ENCODE measurements at places on chromosomes 5 and 9. TPM values are rescaled to one million over a fixed set of nuclear protein-coding genes. Genes with fewer than 3 reads are reported as not detected.

DNA sequence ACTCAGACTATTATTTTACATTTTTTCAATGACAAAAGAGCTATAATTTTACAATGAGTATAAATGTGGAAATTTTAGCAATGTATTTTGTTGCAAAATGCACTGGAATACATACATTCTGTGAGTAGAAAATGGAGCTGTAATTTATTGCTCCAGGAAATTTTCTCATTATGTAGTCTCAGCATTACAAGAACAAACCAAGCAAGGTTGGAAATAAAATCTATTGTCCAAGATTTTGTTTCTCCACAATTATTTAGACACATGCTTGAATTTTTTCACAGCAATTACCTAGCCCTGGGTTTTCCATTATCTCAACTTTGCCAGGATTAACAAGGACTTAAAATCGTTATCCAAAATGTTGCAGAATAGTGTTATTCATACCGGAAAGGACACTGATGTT is 820.1 kb downstream of the CDH12 start:
- DNase-seq: no peak

The WDR5 gene
- polyA plus RNA-seq: 11.2 TPM

The FRMD3 gene
- polyA plus RNA-seq: 1.1 TPM

DNA sequence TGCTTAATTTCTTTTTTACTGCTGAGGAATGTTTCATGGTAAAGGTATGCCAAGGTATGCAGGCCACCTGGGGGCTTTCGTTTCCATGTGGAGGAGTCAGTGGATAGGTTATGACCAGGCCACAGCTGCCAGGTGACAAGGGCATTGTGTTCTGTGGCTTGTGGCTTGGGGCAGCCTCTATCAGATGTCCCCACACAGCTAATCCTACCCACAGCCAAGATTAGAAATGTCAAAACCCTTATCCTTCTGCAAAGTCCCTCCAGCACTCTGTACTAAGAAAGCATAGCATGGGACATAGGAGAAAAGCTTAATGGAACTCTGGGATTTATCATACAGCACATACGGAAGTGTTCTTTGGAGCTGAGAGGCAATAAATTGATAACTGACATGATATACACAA is 171.2 kb upstream of the S1PR3 start:
- no peak for DNase-seq

DNA sequence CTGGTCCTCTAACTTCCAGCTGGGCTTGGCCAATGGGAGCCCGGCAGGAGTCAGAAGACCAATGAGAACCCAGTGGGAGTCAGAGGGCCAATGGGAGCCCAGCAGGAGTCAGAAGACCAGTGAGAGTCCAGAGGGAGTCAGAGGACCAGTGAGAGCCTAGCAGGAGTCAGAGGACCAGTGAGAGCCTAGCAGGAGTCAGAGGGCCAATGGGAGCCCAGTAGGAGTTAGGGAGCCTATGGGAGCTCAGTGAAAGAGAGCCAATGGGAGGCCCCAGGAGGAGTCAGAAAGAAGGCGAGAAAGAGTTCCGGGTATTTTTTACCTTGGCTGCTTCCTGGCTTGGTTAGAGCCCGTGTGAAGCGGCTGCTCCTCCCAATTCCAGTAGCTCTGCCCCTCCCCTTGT is 191.0 kb downstream of the GABBR2 start:
- DNase-seq: no peak

- peak; percentile 50 for DNase-seq
Observed at GRCh38 chr9:21993893-21994555, at the start of gene CDKN2A. Gene CDKN2A (minus strand): TSS chr9:21994392.

DNA sequence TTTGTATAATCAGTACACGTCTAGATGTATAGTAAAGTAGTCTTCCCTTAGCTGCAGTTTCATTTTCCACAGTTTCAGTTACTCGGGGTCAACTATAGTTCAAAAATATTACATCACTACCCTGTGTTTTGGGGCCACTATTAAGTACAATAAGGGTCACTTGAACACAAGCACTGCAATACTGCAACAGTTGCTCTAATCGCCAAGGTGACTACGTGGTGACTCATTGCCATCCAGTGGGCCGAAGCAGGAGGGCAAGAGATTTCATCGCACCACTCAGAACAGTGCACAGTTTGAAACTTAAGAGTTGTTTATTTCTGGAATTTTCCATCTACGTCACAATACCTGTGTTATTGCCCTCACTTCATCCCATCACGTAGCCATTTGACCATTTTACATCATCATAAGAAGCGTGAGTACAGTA is at the start of gene ARL14EPL:
ARL14EPL (plus strand) TSS at position 379 of the 424 bp plus-strand sequence. CDS start 18,994 bp downstream, outside the sequence.
- no peak for DNase-seq

DNA sequence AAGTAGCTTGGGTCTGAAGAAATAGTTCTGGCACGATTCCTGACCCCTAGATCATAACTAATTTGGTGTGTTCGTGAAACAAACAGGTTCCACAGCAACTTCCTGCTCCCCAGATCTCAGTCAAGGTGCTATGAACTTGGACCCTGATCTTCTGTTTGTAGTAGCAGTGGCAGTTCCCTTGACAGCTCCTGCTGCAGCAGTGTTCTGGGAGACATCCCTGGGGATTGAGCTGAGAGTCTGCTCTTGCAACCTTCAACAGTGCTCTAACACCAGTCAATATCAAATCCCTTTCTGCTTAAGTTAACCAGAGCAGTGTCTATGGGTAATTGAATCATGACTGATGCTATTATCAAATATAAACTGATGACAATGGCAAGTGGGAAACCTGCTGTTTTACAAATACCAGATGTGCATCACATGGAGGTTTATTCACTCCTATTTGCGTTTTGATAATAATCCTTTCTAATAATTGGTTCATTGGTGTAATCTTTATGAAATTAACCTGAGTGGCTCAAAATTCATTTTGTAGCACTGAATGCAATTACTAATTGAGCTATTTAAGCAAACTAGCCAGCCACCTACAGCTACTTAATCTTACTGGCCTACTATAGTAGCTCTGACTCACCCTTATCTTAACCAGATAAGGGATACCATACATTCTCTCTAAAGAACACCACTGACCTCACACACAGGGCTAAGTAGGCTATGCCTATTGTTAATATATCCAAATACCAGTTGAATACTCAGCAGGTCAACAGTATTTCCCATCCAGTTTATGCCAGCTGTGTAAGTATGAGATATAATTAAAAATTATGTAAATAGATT is 21.9 kb downstream of the KDM4C start:
- no peak for DNase-seq

DNA sequence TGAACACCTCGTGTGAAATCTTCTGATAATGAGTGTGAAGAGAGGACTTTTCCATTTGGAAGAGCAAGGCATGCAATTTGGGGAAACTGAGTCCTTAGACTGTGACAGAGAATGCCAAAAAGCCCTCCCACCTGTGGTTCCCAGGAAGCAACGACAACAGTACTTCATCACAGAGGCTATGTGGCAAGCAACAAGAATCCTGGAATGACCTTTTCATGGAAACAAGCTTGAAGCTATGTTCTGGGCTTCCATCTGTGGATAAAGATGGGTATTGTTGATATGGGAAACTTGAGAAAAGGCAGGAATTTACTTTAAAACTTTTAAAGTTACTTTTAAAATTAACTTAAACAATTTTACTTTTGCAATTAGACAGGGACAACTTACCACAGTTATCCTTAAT is 131.2 kb upstream of the ANKH start:
- DNase-seq: no peak

GRCh38 chr5:146337264-146337904 is 1.3 kb upstream of the POU4F3 start:
- DNase-seq: no peak

- no peak for DNase-seq
Observed at GRCh38 chr5:152259702-152260101, 145.4 kb downstream of the NMUR2 start.

The SOHLH1 gene
- not detected for polyA plus RNA-seq

DNA sequence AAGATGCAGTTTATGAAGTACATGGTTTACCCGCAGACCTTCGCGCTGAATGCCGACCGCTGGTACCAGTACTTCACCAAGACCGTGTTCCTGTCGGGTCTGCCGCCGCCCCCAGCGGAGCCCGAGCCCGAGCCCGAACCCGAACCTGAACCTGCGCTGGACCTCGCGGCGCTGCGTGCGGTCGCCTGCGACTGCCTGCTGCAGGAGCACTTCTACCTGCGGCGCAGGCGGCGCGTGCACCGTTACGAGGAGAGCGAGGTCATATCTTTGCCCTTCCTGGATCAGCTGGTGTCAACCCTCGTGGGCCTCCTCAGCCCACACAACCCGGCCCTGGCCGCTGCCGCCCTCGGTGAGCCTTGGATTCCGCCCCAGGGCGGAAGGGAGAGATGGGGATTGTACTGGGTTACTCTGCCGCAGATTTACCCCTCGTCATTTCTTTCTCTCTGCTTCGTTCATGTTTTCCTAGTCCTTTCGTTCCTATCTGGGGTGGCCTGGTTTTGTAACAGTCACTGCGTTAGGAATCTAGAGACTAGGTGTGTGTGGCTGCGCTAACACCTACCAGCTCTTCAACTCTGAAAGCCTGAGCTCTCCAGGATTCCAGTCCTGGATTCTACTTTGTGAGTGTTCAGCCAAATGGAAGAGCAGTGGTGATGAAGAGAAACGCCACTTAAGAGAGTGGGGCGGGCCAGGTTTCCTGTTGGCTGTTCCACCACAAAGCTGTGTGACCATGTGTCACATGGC is 638 bp downstream of the MRPS30 start:
- peak; percentile 48 for DNase-seq

DNA sequence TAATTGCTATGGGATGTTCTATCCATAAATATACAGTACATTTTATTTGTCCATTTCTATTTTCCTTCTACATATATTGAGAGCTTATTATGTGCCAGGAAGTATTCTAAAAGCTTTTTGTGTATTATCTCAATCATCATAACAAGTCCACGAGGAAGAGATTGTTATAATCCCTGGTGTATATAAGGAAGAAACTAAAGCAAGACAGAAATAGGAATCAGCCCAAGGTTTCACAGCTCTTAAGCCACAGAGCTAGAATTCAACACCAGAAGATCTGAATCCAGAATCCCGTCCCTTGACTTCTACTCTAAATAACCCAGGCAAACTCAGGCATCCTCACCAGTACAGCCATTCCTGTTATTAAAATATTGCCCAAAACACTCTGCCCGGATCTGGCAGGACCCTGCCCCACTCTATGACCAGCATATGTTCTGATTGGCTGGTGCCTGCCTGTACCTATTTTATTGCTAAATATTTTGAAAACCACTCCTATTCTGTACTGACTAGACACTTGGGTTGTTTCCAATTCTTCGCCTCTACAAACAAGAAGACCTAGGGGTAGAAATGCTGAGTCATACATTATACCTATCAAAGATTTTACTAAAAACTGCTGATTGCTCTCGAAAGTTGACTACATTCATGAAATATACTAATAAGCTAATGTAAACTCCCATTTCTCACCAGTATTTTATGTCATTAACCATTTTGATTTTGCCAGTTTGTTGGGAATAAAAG is 297.4 kb downstream of the ENC1 start:
- DNase-seq: no peak

DNA sequence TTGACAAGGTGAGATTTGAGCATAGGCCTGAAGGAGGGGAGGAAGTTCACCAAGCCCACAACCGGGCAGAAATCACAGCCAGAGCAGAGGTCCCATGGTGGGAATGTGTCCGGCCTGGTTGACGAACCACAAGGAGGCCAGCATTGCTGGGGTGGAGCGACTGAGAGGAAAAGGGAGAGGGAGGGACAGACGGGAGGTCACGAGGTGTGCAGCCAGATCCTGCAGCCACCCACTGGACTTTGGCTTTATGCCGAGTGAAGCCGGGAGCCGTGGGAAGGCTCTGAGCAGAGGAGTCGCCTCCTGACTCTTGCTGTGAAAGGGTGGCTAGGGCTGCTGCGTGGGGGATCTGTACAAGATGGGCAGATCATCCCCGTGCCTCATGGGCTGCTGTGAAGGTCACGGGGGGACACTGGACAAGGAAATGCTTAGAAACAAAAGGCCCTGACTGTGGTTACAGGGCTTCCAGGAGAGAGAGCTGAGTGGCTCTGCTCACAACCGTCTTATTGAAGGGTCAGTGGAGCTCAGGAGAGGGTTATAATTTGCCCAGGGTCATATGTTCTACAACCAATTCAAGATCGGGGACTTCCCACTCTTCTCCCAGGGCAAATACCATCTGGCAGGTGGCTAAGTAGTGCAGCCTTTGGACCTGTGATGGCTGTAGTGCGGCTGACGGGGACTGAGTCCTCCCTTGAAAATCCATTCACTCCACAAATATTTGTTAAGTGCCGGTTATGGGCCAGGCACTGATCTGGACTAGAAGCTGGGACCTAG is 15.6 kb upstream of the CD74 start:
- DNase-seq: no peak

The SEMA4D gene
- 80.6 TPM for polyA plus RNA-seq

- no peak for DNase-seq
Observed at GRCh38 chr5:1086871-1087270, 25.0 kb downstream of the SLC12A7 start.

- DNase-seq: peak; percentile 2
Observed at GRCh38 chr9:87336914-87337333, 160.7 kb upstream of the DAPK1 start.

- DNase-seq: no peak
Observed at GRCh38 chr5:175614223-175614815, 43.6 kb upstream of the HRH2 start.

The ADAMTSL2 gene
- not detected for polyA plus RNA-seq

- DNase-seq: no peak
Observed at GRCh38 chr5:172377856-172378255, 76.5 kb downstream of the SH3PXD2B start.

DNA sequence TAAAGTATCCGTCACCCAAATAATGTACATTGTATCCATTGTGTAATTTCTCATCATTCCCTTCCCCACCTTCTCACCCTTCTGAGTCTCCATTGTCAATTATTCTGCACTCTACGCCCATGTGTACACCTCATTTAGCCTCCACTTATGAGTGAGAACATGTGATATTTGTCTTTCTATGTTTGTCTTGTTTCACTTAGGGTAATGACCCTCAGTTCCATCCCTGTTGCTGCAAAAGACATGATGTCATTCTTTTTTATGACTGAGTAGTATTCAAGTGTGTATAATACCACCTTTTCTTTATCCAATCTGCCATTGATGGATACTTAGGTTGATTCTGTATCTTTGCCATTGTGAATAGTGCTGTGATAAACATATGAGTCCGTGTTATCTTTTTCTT is 4.9 kb upstream of the SPATA31C2 start:
- DNase-seq: no peak

DNA sequence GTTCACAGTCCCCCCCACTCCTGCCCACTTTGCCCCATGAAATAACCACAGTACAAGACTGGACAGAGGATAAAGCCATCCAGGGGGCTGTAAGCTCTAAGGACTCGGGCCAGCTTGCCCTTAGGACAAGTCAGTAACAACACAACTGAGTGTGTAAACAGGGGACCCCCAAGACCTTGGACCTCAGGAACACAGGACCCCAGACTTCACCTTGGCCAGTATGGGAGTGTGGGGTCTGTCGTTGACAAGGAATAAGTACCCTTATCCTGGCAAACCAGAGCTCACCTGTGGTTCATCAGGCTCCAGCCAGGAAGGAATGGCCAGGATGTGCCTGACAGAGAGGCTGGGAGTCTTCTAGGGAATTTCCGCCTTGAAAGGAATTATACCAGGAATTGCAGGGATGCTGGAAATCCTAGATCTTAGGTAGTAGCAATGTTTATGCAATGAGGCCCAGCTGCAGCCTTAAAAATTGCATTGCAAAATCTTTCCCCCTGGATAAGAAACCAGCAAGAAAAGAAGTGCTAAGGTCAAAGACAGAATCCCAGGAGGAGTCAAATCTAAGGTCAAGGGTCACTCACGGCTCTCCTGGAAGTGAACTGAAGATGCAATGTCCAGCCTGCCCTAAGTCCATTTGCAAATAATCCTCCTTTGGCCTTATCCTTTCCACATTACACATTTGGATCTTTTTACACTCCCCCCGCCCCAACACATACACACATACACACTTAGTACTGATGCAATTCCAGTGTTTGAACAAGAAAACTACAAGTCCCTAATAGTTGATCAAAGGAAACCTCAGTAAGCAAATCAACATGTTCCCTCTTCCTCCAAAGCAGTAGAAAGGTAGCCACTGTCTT is 27.3 kb upstream of the TDRD7 start:
- DNase-seq: no peak

The LCN1 gene
- not detected for polyA plus RNA-seq
